ENCODE measurements at places on chromosomes 7 and 10.

DNA sequence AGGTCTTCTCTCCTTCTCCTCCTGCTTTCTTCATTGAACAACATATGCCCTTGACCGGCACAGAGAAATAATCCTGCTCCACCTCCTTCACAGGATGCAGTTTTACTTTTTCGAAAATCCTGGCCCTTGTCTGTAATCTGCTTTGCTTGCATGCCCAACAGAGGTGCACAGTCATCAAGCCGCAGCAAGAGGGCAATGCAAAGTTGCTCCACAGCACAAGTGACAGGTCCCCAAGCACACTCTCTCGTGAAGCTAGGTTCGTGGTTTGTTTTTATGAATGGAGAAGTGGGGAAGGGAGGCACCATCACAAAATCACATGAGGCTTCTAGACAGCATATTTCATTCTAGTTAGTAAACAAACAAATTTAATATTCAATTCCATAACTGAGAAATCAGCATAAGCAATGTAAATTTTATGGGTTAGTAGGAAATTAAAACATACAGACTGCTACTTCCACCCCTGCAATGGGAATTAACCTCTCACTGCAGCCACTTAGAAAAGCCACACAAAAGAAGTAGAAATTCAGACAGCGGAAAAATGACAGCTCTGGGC lies 178.8 kb downstream of the TPK1 start:
- no peak for ATAC-seq

DNA sequence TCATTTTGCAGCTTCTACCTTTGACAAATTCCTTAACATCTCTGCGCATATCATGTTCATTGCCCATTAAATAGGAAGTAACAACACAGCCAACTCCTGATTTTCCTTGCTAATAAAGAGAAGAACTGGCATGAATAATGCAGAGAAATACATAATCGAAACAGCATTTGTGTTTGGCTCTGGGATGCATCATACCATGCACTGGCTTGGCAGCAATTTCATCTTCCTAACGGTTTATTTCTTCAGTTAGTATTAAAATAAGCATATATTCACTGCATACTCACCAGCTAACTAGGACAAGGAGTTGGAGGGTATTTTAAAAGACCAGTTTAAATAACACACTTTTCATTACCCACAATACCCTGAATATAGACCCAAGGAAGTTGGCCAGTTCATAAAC lies 132.5 kb downstream of the ITGA8 start:
- no peak for ATAC-seq

GRCh38 chr10:14271621-14272020 lies 59.1 kb downstream of the FRMD4A start:
- ATAC-seq = no peak

- no peak for ATAC-seq
Observed at GRCh38 chr7:32427769-32428291, 62.4 kb downstream of the LSM5 start.

DNA sequence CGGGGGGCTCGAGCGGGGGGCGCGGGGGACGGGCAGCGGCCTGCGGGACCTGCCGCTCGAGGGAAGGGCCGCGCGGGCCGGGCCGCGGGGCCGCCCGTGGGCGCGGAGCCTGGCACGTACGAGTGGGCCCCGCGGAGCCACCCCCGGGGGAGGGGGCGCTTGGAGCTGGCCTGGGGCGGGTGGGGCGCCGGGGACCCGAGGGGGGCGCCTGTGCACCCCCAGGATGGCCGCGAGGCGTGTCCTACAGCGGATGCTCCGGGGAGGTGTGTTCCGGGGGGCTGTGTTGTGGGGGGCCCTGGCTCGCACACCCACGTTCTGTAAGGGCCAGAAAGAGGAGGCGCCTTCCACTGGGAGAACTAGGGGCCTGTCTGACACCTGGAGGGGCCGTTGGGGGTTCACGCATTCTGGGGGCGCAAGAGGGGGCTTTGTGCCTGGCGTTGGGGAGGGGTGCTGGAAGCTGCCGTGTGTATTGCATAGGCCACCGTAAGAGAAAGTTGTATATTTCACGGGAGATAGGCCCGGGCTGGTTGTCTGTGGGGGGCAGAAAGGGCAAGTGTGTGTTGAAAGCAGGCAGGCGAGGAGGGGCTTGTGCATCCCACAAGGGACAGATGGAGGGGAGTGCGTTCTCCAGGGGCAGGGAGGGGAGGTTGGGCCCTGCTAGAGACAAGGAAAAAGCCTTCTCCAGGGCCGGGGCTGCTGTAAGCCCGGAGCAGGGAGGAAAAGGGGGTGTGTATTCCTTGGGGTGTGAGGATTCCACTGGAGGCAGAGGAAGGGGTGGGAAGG lies 663 bp downstream of the VPS37D start:
- ATAC-seq = no peak

- ATAC-seq = no peak
Observed at GRCh38 chr7:134452991-134453473, 5.9 kb downstream of the AKR1B1 start.

DNA sequence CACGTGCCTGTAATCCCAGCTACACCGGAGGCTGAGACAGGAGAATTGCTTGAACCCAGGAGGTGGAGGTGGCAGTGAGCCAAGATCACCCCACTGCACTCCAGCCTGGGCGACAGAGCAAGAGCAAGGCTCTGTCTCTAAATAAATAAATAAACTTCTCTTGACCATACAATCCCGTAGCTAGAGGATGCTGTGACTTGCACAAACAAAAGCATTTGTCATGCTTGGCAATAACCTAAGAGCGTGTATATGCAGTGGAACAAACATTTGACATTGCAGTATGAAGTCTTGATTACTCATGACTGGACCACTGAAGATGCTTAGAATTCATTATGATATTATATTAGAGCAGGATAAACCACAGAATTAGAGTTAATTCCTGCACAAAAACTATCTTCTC lies 1.4 kb upstream of the C7orf57 start:
- no peak for ATAC-seq

- ATAC-seq = no peak
Observed at GRCh38 chr7:22137026-22137425, 191.3 kb upstream of the CDCA7L start.

DNA sequence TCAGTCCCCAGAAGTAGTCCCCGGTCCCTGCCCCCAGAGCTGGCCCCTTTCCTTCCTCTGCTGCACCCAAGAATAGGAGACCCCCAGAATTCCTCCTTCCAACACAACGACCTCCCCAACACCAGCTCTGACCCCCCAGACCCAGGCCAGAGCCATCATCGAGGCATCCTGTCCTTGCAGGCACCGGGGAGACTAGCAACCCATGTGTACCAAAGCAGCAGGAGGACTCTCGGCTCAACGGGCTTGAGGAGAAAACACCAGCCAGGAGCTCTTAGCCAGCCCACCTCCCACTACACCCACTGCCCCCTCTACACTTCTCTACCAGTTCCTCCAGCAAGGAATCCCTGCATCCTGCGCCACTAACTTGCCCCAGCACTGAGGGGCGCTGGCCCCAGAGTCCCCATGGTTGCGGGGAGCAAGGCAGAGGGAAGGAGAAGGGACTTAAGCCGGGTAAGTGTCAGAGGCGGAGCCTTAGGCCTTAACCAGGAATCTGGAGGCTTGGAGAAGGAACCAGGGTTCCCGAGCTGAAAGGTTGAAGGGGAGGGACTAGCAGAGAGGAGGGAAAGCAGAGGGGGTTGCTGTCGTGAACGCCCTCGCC lies 3.9 kb downstream of the GRID1 start:
- ATAC-seq = no peak

DNA sequence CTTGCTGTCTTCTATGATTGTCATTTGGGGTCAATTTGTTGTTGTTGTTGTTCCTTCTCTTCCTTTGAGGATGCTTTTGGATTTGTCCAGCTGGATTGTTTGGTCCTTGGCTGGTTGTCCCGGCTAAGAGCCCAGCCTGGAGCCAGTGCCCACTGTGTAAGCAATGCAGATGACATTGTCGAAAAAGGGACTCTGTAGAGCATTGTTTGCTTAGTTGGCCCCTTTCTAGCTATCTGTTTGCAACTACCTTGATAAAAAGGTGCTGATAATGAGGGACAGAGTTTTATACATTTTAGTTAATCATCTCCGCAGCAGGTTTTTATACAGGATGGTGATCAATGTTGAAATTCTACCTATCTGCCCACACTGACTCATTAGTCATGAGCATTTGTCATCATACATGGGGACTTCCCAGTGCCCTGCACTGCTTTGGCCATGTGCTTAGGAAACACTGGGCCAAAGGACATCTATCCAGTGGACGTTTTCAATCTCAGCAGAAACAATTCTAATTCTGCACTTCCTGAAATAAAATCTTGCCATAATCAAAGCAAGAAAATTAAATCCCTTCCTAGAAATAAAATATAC lies 311.9 kb downstream of the GRM8 start:
- no peak for ATAC-seq

DNA sequence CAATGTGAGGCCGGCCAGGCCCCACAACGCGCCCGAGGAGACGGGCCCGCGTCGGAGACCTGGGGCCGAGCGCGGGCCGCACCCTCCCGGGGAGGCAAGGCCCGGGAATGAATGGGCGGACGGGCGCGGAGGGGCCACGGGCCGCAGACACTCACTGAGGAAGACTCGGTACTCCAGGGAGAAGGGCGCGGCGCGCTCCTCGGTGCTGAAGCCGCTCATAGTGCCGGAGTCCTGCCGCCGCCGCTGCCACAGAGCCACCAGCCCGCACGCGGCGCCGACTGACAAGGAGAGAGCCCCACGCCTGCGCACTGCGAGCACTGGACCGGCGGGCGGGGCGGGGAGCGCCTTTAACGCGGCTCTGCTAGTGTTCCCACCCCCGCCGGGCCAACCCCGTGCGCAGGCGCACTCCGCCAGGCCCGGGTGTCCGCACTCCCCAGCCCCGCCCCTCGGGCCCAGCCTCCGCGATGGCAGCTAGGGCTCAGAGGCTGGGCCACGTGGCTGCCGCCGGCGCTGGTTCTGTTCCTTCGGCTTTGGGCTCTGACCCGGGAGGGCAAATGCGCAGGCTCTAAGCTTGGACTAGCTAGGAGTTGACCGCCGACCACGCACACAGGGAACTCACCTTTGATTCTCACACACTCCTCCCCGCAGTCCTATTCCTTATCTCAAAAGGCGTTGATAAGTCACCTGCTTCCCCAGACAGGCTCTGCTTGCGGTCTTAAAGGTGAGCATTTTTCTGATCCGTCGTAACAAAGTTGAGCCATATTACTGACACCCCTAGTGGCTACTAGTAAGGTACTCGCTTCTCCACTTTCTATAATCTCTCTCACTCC lies at the start of gene PPA1:
Gene PPA1, minus strand, starts transcription at position 321 of the 830 bp plus-strand sequence. Its CDS starts 102 bp downstream, at position 219.
- peak; percentile 88 for ATAC-seq

DNA sequence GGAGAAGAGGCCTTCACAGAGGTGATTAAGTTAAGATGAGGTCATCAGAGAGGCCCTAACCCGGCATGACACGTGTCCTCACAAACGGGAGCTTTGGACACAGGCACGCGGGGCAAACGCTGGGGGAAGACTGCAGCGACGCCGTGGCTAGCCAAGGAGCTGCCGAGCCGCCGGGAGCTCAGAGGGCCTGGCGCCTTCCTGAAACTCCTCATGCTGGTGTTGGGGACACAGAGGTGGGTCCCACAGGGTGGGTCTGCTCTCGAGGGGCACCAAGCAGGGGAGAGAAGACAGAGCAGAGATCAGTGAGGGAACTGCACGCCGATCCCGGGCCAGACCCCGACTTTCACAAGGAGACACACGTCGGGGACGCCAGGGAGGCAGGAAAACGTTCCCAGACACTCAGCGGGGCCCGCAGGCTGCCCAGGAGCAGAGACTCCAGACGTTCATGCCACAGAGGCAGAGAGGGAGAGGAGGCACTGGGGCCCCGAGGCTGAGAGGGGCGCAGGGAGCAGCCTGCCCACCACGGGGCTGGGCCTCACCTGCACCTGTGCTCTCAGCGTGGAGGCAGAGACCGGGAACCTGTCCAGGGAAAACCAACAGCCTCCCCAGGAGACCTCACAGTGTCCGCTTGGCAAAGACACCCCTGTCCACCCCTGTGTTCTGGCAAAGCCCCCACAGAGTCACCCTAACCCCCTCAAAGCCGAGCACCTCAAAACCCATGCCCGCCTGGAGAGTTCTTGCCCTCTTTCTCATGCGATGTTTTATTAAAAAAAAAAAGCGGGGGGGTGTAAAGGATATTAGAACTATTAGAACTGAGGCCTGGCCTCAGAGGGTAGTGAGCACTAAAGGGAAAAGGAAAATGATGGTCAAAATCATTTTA lies 103.8 kb downstream of the PDGFA start:
- ATAC-seq = no peak

DNA sequence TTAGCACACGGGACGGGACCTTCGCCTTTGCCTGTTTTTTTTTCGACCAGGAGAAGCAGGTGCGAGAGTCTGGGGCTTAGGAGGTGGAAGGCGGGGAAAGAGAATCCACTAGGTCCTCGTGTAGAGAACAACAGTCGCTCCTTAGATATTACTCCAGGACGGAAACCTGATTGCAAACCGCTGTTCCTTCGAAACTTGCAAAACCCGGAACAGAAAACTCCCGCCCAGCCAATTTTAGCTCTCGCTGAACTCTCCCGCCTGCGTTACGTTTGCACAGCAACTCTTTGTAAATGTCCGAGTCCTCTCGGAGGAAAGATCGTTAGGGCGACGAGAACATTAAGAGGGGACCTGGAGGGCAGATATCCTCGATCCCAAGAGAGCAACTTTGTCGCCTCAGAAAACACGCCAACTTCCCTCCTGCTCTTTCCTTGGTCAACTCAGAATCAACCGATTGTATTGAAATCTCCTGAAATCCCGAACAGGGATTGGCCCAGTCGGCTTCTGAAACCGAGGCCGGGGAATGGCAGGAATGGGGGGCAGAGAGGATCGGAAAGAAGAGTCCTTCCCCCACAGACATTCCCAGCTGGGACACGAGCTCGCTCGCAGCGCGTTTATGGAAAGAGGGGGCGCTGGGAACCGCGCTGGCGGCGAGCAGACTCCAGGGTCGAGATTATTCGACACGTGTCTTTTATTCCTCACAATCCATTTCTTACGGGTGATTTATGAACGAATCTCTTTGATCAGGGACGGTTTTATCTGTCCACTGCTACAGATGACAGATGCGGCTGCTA lies 9.9 kb downstream of the TWIST1 start:
- ATAC-seq = no peak

DNA sequence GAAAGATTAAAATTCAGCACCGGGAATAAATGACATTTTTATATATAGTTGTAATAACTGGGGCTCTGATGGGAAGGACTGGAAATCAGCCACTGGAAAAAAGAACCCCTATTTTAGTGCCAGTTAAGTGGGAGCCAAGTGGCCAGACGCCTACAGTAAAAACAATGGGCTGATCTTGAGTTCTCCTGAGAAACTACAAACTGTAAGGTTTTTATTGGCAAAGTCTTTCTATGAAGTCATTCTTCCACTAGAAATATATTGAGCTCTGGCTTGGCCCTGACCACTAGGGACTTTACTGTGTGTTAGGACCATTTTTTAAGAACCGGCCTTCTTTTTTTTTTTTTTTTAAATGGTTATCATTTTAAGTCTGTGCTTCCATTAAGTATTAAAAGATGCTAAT lies 79.6 kb downstream of the ZNF22 start:
- no peak for ATAC-seq
